ENCODE measurements at places on chromosomes 2 and 18.

- peak; percentile 39 for DNase-seq
These were observed 26.6 kb downstream of the ZFP36L2 start for GRCh38 chr2:43199492-43200488.

DNA sequence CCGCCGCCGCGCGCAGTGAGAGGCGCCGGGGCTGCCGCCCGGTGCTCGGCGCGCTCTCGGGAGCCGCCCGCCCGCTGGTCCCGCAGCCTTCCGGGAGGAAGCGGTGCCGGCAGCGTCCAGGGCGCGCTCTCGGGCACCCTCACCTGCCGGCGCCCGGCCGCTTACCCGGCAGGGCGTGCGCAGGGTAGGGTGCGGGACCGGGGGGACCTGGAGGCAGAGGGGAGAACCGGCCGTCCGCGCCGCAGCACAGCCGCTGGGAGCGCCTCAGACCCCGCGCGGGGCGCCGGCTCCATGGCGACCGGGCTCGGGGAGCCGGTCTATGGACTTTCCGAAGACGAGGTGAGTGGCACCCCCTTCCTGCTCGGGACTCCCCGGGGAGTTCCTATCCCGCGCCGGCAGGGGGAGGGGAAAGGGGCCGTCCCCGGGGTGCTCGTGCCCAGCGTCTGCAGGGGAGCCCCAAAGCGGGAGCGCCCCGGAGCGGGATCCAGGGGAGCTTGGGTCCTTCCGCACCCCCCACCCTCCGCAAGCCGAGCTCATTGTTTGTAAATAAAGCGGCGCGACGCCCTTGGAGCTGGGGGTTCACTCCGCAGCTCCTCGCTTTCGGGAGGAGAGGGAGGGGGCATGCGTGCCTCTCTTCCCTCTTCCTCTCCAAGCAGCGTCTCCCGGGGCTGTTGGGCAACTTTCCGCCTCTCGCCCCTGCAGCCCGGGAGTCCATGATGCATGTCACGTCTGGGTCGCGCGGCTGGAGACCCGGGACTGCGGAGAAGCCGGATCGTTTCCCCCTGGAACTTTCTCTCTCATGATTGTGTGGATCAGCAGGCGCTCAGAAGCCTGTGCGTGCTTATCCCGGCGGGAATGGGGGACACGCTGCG, 580 bp downstream of the NEDD4L start:
- DNase-seq: peak; percentile 25

DNA sequence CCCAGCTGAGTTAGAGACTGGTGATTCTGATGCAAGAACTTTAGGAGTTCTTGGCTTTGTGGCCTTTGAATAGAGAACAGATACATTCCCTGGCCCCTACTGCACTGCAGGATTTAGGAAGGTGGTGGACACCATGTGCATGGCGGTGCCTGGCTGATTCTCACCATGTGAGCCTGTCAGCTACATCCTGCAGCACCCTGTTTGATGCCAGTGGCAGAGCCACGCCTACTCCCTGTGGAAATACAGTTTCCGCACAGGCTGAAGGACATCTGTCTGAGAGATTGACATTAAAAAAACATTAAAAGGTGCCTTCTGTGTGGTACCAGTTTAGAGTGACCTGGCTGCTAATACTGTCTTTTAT, 50.0 kb downstream of the KCNE4 start:
- DNase-seq: no peak

- DNase-seq: no peak
These were observed 253.5 kb downstream of the ACKR3 start for GRCh38 chr2:236823041-236823629.

DNA sequence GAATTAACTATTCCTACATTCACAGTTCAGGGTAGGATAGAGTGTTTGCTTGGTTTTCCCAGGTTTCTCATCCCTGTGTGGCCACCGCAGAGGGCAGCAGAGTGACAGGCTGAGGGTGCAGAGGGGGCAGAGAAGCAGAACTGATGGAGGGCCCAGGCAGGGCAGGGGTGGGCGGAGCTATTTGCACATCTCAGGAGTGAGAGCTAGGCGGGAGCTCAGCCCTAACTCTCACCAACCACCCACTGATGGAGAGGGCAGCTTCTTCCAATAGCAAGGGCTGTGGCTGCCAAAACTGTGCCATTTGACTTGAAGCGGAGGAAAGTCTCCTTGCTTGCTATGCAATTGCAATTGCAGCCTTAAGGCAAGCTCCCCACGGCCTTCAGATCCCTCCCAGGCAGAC, 12.0 kb upstream of the DARS1 start:
- no peak for DNase-seq

GRCh38 chr2:9095226-9095625, 91.7 kb upstream of the MBOAT2 start:
- no peak for DNase-seq

- no peak for DNase-seq
These were observed 13.0 kb upstream of the KLF11 start for GRCh38 chr2:10030311-10030736.

DNA sequence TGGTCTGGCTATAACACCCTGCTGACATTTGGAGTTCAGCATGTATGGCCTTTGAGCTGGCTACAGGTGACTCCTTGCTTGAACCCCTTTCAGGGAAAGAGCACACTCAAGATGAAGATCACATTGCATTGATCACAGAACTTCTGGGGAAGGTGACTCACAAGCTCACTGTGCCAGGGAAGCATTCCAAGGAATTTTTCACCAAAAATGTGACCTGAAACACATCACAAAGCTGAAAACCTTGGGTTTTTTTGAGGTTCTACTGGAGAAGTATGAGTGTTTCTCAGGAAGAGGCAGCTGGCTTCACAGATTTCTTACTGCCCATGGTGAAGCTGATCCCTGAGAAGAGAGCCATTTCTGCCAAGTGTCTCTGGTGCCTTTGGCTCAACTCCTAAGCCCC, 879.0 kb downstream of the CBLN2 start:
- no peak for DNase-seq

DNA sequence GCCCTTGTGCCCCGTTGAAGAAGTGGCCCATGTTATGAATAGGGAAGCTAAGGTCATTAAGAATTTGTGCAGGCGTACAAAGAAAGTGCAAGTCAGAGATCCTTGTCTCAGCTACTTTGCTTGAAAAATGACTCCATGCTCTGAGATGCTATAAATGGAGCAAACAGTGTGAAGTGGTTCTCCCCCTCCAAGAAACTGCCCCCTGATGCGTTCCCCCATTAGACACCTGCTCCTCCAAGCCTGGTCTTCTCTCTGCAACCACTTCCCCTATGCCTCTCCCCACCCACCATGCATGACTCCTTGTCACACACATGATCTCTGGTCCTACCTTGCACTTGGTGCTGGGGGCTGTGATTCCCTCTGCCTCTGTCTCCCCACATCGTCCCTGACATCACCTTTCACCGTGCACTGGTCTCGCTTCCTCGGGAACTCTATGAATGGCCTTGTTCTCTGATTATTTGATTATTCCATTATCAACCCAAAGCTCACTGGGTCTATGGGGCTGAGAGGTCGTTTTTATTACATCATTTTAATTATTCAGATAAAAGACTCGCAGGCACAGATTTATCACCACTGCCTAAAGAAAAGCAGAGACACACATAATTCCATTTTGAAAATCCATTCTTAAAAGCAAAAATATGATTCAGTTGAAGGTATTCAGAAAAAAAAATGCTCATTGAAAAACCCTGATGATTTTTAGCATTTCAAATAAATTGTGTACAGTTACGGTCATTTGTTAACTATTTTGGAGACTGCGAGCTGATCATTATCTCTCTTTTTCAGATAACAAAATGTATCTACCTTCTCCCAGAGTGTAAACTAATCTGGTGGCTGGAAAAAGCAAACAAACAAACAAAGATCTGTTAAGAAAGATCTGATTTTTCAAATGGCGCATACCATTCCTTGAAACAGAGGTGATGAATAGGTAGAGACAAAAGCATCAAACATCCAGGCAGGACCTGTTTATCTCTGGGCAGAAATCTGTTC, 294.9 kb downstream of the SOX11 start:
- DNase-seq: no peak

- no peak for DNase-seq
These were observed 495.0 kb downstream of the TMX3 start for GRCh38 chr18:68219872-68220271.

- no peak for DNase-seq
These were observed 77.7 kb downstream of the MYT1L start for GRCh38 chr2:2253172-2254016.

DNA sequence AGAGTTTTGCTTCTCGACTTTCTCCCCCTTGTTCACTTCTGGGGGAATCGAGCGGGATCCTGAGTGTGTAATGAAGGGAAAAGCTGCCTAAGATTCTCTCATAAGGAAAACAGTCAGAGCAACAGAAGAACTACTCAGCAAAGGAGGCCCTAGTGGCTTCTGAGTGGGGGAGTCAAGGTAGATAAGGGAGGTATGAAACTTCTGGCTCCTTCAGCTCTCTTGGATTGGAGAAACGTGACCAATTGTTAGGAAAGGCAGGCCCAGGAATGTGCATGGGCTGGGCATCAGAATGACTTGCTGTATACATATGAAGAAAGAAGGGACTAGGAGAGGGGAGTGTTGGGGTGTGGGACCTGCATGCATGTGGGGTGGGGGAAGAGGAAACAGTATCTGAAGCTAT, 73.1 kb downstream of the KCNS3 start:
- DNase-seq: no peak

- DNase-seq: peak; percentile 83
These were observed 30.3 kb upstream of the B3GNT7 start for GRCh38 chr2:231364961-231365810.

GRCh38 chr2:151157000-151157735, 104.5 kb downstream of the RBM43 start:
- no peak for DNase-seq

DNA sequence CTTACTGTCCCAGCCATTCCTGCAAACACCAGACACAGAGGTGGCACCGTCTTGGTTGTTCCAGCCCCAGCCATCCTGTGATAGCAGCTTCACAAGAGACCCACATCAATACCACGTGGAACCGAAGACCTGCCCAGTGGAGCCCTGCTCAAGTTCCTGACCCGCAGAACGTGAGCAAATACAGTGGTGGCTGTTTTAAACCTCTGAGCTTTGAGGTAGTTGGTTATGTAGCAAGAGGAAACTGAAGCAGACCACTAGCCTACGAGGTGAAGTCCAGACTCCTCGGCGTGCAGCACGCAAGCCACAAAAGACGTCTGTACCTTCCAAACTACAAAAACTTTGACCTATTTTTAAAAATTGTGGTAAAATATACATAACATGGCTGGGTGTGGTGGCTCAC, 96.1 kb upstream of the ODC1 start:
- no peak for DNase-seq

DNA sequence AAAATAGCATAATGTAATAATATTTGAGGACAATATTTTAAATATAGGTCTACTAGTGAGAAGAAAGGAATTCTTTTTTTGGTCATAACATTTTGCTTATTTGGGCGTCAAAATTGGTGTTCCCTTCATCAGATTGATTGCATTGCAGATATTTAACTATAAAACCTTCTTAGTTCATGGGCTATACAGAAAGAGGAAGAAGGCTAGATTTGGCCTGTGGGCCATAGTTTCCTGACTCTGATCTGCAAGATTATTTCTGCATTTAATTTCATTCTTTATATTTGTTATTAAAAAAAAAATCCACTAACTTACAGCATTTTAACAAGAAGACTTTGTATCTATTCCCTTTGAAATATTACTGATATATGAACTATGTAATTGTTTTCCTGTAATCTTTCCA, 31.9 kb downstream of the PIKFYVE start:
- no peak for DNase-seq

- no peak for DNase-seq
These were observed 9.8 kb upstream of the RUFY4 start for GRCh38 chr2:218059289-218059688.

DNA sequence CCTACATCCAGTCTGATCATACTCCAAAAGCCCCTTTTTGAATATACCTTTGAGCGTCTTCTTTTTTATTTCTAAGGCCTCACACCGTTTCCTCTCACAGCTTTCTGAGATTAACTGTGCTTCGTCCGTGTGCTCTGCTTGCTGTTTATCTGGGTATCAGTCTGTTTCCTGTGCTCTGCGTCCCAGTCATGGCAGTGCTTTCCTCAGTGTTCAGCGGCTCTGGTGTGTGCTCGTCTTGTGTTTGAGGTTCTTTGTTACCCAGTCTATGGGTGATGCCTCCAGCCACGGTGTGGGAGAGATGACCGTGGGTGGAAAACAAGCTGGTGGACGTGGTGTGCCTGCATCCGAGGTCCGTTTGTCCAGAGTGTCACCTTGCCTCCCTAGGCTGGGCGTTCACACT, 33.6 kb upstream of the BIN1 start:
- DNase-seq: no peak

GRCh38 chr18:76679259-76679658, 143.1 kb upstream of the ZNF236 start:
- DNase-seq: no peak

DNA sequence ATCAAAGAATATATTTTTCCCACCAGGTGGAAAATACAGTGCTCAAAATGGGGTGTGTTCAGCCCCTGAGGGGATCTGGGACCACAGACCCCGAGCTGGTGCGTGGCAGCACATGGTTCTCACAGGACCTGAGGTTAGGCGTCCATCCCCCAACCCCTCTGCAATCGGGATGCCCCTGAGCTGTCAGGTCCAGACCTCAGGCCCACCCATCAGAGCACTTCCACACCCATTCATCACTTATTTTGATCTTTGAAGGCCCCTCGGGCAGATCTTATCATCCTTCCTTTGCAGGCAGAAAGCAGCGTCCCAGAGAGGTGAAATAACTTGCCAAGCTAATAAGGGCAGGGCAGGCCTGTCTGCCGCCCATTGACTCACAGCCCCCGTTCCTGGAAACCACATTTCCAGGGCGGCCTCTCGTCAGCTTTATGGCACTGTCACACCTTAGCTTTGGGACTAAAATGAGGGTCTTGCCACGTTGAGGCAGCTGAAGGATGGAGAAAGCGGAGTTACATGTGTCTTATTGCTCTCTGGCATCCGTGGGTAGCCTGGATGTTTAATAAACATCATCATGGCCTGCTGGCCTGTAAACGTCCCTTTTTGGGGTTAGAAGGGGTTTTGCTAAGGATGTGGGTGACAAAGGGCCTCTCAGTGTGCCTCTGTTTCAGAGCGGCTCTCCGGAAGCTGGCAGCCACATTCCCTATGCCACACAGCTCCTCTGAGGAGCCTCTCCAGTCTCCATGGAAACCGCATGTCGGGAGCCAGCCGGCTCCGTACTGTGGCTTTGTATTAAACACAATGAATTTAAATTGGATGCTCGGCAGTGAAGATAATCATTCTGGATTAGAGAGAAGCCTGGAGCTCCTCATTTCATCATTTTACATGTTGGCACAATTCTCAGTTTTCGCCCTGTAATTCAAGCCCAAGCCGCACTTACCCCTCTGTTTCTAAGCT, 58.3 kb upstream of the MAPRE3 start:
- DNase-seq: peak; percentile 21

- peak; percentile 73 for DNase-seq
These were observed 160.7 kb upstream of the SP5 start for GRCh38 chr2:170554278-170554955.

DNA sequence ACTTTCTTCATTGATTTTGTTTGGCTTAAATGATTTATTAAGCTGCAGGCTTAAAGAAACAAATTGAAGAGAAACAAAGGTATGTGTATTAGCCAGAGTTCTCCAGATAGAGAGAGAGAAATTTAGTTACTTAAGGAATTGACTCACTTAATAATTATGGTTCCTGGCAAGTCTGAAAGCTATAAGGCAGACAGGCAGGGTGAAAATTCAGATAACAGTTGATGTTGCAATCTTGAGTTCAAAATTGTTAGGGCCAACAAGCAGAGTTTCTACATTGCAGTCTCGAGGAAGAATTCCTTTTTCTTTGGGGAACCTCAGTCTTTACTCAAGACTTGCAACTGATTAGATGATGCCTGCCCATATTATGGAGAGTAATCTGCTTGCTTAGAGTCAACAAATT, 593.5 kb downstream of the ADCYAP1 start:
- DNase-seq: no peak

- DNase-seq: no peak
These were observed 101.2 kb downstream of the NRXN1 start for GRCh38 chr2:50930726-50931125.

Data from H4 (cell line).